ENCODE measurements at places on chromosomes 6 and 20.

- no peak for DNase-seq
Observed at GRCh38 chr6:106204961-106205360, 118.8 kb downstream of the PRDM1 start.

DNA sequence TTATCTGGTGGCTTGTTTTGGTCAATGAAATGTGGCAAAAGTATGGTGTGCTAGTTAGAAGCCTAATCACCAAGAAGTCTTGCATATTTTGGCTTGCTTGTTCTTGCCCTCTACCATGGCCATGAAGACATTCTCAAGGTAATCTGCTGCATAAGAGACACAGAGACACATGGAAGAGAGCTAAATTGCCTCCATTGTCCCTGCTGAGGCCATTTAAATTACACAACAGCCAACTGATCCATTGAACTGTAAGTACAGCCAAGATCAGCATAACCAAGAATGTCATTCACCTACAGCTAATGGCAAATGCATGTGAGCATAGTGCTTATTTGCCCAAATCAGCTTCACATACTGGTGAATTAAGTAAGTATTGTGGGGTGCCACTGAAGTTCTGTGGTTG, 603.8 kb downstream of the FRK start:
- DNase-seq: no peak

DNA sequence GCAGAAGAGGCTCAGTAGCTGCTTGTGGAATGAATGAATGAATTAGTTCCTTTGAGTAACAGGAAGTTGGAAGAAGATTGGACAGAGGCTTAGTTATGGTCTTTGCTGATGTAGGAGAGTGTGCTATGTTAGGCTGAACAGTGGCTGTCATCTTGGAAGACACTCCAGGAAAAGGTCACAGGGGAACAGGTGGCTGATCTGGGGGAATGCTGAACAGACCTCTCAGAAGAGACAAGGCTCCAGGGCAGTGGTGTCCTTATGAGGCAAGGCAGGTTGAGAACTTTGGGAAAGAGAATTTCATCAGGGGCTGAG, 62.3 kb downstream of the UTRN start:
- no peak for DNase-seq

- DNase-seq: no peak
Observed at GRCh38 chr6:74145931-74146330, 449.9 kb downstream of the CD109 start.

DNA sequence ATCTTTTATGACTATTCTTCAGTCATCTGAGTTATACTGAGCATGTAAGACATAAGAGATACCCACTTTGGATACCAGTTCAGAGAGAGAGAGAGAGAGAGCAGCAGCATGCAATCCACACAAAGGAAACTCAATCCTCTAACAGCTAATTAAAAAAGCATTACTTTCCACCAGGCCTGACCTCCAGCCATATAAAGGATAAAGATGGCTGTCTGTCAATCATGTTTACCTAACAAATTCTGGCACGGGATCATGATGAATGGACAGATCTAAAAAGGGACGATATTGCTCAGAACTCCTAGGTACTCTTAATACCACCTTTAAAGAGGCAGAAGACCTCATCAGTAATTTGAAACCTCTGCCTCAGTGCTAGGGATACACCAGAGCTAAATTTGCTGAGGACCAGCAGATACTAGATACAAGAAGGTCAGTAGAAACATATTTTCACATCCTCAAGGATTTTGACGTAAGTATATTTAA, 159.2 kb downstream of the RPS12 start:
- DNase-seq: peak; percentile 52

DNA sequence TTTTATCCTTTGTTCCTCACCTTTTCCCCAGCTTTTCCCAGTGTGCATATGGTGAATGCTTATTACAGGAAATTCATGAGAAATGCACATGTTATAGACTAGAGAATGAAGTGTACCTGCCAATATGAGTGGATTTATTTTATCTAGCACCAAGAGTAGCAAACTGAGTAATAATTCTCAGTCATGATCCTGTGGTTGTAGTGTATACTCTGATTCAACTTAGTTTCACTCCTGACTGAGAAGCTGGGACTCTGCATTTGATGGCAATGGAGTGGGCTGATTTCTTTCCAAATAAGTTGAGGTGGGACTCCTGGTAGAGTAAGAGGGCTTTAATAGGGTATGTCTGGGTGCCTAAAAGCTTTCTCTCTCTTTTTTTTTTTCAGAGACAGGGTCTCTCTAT, 4.0 kb downstream of the ABT1 start:
- DNase-seq: no peak

DNA sequence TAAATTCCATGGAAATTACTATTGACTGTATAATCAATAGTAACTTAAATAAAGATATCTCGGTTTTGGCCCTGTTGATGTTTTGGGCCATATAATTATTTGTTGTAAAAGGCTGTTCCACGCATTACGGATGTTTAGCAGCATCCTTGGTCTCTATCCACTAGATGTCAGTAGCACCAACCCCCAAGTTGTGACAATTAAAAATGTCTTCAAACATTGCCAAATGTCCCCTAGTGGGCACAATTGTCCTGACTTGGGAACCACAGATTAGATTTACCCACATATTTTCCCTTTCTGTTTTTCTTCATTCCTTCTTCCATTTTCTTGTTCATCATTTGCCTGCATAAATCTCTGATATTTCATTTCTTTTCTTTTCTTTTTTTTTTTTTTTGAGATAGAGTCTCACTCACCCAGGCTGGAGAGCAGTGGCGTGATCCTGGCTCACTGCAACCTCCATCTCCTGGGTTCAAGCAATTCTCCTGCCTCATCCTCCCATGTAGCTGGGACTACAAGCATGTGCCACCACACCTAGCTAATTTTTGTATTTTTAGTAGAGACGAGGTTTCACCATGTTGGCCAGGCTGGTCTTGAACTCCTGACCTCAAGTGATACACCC, 13.6 kb upstream of the WFDC8 start:
- no peak for DNase-seq

GRCh38 chr20:63342561-63343459, 18.3 kb downstream of the CHRNA4 start:
- no peak for DNase-seq

DNA sequence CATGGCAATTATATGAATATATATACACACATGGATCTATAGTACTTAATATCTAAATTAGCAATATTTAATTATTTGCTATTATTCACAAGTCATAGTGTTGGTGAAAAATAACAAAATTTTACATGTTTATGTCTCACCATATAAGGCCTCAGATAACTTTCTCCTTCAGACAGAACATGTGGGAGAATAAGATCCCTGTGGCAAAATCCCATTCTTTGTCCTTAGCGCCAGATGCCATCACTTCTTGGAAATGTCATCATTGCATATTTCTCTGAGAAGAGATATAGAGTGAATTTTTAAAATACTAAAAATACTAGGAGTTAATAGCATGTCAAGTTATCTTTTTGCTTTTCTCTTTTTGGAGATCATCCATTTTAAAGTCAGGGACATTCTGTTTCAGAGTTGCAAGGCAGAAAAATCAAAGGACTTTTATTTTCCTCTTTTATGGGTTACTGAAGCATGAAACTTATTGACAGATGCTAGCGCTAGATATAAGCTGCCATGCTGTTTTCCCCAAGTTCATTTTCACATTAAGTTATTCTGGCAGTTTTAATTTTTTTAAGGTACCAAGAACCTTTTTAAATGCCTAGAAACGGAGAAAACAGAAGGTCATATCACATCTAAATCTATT, 30.4 kb upstream of the STXBP5 start:
- no peak for DNase-seq

Measured in NCI-H1417 treated with DMSO at 0.1 percent for 48 hours (cell line).